ENCODE measurements at places on chromosomes 13 and 19.
A peak's percentile ranks its signal among the peaks of the same experiment; 100 is the strongest.

DNA sequence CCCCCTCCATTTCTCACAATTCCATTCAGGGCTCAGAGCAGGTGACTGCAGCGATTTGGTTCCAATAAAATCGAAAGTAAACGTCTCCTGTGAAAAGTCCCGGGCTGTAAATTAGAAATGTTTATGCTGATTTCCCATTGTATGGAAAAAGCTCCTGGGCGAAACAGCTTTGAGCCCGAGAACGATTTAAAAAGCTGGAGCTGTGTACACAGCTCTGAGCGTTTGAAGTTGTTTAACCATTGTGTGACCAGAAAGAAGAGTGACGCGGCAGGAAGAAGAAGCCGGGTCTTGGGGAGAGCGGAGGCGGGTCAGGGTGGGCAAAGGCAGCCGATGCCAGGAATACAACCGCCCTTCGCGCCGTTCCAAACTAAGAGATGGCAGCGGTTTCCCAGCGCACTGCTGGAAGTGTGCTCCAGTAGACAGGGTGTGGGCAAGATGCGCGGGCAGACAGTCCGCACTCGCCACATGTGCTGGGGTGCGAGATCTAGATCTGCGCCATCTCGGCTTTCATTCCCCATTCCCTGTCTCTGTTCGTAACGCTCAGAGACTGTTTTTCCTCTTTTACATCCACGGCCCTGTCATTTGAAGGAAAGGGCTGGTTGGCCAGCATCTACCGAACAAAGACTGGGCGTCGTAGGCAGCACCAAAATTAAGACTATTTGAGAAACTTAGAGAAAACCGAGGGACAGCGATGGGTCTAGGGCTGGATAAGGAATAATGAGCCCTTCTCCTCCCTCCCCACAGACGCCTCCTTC, 960 bp upstream of the GSX1 start:
- no peak for DNase-seq

- DNase-seq, result no peak
Measured at GRCh38 chr19:45863840-45864628, at the start of gene FOXA3. TSS of gene FOXA3 (plus strand) at chr19:45864326. CDS start at chr19:45864457, 131 bp downstream.

DNA sequence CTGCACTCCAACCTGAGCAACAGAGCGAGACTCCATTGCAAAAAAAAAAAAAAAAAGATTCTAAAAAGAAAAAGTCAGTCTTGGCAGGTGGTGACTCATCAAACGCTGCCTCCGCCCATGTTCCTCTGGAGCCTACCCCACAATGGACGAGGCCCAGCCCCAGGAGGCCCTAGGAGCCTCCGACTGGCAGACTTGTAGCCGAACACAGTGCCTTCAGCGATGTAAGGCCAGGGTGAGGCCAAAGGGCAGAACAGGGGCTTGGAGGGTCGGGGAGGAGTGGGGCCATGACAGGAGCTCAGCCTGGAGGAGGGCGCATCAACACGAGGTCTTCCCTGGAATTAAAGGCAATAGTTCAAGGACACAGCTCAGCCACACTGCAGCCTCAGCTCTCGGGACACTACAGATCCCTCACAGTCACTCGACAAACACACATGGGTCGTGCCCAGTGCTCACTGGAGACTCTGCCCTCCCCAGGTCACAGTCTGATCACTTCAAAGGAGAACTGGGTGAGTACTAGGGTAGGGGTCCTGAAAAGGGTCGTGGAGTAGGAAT, 5.1 kb downstream of the USE1 start:
- DNase-seq, result no peak

- DNase-seq, result no peak
Measured at GRCh38 chr19:35223084-35223790, 5.3 kb downstream of the FAM187B start.

- no peak for DNase-seq
Measured at GRCh38 chr13:113625965-113626721, 31.9 kb downstream of the ATP4B start.

DNA sequence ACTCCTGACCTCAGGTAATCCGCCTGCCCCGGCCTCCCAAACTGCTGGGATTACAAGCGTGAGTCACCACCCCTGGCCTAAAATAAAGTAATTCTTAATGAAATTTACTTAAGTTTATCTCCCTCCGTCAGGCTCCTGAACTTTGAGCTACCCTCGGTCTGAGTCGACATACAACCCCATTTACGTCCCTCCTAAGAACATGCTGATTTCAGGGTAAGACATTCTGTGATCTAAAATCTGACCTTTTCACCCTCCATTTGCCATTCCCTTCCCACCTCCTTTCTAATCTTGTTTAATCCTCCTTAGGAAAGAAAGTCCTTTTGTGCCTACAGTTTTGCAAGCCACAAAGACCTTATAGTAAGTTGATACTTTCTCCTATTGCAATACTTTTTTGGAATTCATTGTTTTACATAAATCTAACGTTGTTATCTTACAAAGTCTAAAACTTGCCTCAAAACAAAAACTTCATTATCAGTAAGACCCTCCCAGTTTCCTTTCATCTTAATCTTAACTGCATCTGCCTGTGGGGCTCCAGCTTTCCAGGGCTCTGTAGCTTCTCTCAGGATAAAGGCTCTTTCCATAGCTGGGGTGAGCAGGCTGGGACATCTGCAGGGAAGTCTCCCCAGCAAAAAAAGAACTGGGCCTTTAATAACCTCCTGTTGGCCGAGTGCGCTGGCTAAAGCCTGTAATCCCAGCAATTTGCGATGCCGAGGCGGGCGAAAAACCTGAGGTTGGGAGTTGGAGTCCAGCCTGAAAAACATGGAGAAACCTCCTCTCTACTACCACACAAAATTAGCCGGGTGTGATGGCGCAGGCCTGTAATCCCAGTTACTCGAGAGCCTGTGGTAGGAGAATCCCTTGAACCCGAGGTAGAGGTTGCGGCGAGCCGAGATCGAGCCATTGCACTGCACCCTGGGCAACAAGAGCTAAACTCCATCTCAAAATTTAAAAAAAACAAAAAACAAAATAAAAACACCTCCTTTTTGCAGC, 143.1 kb downstream of the ZNF737 start:
- no peak for DNase-seq

- no peak for DNase-seq
Measured at GRCh38 chr19:45331411-45331810, 8.7 kb upstream of the CKM start.

GRCh38 chr19:48405850-48406249, 12.4 kb downstream of the GRIN2D start:
- DNase-seq, result no peak

DNA sequence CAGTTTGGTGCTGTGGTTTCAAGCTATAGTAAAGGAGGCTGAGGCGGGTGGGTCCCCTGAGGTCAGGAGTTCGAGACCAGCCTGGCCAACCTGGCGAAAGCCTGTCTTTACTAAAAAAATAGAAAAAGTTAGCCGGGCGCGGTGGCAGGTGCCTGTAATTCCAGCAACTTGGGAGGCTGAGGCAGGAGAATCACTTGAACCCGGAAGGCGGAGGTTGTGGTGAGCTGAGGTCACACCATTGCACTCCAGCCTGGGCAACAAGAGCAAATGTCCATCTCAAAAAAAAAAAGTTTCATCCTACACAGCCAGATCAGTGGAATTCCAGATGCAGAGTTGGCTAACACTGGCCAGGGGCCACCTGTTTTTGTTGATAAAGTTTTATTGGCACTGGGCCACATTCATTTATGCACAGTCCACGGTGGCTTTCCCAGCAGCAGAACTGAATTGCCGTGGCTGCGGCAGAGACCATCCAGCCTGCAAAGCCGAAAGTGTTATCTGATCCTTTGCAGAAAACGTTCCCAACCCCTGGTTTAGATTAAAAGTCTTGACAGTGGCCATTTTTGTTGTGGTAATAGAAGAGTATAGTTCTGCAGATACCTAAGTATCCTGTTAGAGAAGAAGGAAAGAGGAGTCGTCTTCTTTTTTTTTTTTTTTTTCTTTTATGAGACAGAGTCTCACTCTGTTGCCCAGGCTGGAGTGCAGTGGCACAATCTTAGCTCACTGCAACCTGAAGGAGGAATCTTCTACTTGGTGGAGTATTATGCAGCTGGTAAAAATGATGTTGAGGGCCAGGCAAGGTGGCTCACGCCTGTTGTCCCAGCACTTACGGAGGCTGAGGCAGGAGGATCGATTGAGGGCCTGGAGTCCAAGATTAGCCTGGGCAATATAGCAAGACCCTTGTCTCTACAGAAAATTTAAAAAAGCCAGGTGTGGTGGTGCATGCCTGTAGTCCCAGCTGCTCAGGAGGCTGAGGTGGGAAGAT, 8.7 kb downstream of the NCLN start:
- no peak for DNase-seq

- no peak for DNase-seq
Measured at GRCh38 chr13:24574847-24575246, 62.3 kb upstream of the PARP4 start.

- DNase-seq, result no peak
Measured at GRCh38 chr19:47352095-47352494, 3.0 kb downstream of the DHX34 start.

GRCh38 chr19:48501494-48502349, 9.9 kb downstream of the LMTK3 start:
- DNase-seq, result no peak

- DNase-seq, result no peak
Measured at GRCh38 chr13:43126420-43126819, 103.0 kb downstream of the DNAJC15 start.

DNA sequence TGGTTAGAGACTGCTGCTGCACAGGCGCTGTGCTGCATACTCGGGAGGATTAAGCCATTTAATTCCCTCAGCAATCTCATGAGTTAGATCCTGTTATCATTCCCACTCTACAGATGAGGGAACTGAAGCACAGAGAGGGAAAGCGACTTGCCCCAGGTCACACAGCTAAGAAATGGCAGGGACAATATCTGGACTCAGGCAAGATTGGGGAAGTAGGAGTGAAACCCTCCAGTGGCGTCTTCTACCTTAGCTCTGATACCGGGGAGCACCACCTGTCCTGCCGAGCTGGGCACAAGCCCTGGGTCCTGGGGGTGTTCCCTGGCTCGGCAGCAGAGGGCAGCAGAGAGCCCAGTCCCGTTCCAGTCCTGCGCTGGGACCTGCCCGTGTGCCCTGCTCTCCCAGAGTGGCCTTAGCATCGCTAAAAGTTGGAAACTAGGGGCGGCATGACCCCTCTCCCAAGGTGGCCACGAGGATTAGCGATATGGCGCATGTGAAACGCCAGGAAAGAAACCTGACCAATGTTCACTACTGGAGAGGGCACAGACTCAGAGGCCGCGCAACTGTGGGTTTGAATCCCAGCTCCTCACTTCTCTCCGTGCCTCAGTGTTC, 20.5 kb downstream of the CYTH2 start:
- no peak for DNase-seq

- DNase-seq, result peak; percentile 4
Measured at GRCh38 chr13:69857183-69857821, 250.3 kb upstream of the ATXN8OS start.

DNA sequence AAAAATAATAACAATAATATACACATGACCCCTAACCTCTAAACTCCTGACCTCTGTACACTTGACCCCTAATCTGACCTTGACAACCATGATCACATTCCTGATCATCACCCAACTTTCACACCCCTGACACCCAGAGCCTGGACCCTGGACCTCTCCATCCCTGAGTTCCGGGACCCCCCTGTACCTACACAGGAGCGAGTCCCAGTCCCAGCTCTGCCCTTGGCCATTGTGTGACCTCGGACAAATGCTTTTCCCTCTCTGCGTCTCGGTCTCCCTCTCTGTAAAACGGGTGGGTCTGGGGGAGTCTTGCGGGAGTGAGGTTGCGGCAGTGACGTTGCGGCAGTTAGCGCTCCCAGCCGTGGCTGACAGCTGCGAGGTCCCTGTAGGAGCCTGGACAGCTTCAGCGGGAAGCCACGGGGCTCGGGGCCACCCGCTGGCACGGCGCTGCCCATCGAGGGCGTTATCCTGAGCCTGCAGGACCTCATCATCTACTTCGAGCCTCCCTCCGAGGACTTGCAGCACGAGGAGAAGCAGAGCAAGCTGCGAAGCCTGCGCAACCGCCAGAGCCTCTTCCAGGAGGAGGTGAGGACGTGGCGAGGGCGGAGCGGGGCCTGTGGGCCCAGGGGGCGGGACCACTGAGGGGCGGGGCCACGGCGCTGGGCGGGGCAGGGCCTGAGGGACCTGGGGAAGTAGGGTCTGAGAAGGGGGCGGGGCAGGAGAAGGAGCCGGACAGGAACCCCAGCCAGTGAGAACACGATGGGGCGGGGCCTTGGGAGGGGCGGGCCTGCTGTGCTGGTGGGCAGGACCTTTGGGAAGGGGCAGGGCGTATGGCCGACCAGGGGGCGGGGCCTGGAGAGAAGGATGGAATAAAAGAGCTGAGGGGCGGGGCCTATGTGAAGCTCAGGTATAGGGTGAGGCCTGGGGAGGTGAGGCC, 19.2 kb downstream of the RYR1 start:
- no peak for DNase-seq

DNA sequence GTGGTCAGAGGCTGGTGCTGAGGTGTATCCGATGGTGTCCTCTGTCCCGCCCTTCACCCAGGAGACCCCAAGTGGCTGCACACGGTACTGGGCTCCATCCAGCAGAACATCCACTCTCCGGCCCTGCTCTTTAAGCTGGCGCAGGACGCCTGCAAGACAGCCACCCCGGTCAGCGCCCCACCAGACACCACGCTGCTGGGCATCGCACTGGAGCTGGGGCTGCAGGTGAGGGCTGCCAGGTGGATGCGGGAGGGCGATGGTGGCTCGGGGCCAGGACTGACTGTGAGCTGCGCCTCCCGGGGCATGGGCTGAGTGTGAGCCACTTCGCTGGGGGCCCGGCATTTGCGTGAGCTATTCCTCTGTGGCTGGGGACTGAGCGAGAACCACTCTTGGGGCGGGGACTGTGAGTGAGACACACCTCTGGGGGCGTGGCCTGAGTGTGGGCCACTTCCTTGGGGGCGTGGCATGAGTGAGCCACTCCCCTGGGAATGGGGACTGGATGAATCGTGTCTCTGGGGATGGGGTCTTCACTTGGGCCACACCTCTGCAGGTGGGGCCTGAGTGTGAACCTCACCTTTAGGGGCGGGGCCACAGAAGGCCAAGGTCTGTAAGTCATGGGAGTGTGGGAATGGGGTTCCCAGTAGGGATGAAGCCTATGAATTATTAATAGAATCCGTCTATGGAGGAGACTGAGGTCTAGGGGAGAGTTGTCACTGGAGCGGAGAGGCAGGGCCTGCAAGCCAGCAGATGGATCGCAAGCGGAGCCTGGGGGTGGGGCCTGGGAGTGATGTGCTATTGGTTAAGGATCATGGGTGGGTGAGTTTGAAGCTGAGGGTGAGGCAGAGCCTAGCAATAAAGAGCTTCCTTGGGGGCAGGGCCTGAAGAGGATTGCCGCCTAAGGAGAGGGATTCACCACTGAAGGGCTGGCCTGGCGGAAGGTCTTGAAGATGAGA, 30.5 kb downstream of the ZSWIM4 start:
- DNase-seq, result no peak

GRCh38 chr19:49680421-49681351, 3.6 kb downstream of the PRMT1 start:
- peak; percentile 65 for DNase-seq

GRCh38 chr13:66036636-66037035, 1193.5 kb downstream of the PCDH9 start:
- no peak for DNase-seq

- DNase-seq, result no peak
Measured at GRCh38 chr19:15263361-15263985, 31.2 kb upstream of the EPHX3 start.

Data from DMS 273 treated with DMSO at 0.1 percent for 48 hours (cell line).